Left lung (tissue), 14 donors: ENCODE measurements at places on chromosomes 12 and 14. TPM values are rescaled to one million over a fixed set of nuclear protein-coding genes. Genes with fewer than 3 reads are reported as not detected.
A peak's percentile ranks its signal among the peaks of the same experiment; 100 is the strongest.

DNA sequence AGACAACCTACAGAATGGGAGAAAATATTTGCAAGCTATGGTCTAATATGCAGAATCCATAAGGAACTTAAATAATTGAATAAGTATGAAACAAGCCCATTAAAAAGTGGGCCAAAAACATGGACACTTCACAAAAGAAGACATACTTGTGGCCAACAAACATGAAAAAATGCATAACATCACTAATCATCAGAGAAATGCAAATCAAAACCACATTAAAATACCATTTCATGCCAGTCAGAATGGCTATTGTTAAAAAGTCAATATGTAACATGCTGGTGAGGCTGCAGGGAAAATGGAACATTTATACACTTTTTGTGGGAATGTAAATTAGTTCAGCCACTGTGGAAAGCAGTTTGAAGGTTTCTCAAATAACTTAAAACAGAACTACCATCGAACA lies 945.4 kb upstream of the FLRT2 start:
- no peaks in the 10 kb centered on the region for H3K27me3 ChIP-seq
- no peaks in the 10 kb centered on the region for H3K36me3 ChIP-seq
- H3K4me3 ChIP-seq, result no peak overlapping the region
- H3K27ac ChIP-seq, result no peak overlapping the region
- no peaks in the 10 kb centered on the region for H3K4me1 ChIP-seq

DNA sequence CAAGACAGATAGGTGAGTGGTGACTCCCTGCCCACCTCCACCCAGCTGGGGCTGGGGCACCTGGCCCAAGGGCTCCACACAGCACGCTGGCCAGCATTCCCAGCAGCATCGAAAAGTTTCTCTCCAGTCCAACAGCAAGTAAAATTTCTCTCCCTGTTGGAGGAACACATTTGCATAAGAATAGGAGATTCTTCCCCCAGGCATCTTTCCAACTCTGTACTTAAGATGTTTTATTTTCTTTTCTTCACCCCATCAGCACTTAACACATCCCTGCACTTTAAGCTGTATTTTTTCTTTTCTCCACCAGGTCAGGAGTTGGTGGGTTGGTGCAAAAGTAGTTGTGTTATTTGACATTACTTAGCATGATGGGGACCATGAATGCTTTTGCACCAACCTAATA lies 47.2 kb downstream of the OR9K2 start:
- H3K27ac ChIP-seq, result no peak overlapping the region
- H3K36me3 ChIP-seq, result no peaks in the 10 kb centered on the region
- H3K27me3 ChIP-seq, result no peaks in the 10 kb centered on the region
- no peaks in the 10 kb centered on the region for H3K4me1 ChIP-seq
- no peak overlapping the region for H3K4me3 ChIP-seq

DNA sequence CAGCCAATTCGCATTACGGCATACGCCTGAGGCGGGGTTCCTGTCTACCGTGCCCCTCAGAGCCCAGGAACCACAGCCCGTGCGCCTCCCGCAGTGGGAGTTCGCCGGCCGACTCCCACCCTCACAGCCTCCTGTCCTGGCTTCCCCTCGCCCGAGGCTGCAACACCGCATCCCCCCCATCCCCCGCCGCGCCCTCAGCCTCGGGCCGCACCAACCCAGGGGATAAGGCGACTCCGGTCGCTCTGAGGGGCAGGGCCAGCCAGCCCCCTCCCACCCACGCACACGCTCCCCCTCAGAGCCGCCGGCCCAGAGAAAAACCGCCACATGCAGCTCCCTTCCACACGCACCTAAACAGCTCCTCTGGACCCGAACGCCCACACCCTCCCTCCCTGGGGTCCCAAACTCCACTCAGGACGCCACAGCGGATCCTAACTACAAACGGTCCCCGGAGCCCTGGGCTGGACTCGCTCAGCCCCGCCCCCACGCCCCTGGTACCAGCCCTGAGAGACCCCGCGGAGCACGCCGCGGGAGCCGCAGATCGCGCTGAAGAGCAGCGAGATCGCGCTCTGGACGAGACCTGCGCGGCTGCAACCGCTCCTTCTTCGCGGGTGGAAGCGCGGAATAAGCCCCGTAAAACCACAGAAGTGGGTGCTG lies at the start of gene C14orf39:
TSS of gene C14orf39 (minus strand) at position 466 of the 654 bp plus-strand sequence. CDS start 985 bp downstream, outside the sequence.
- H3K4me1 ChIP-seq, result no peaks in the 10 kb centered on the region
- H3K4me3 ChIP-seq, result no peak within 1 kb of the TSS
- H3K27me3 ChIP-seq, result peaks cover 38% of the 10 kb centered on the region
- DNase-seq, result peak; percentile 78
- H3K36me3 ChIP-seq, result no peaks in the 10 kb centered on the region

GRCh38 chr12:22477166-22477893 lies 67.0 kb downstream of the C2CD5 start:
- H3K4me1 ChIP-seq, result no peaks in the 10 kb centered on the region
- no peak overlapping the region for H3K4me3 ChIP-seq
- DNase-seq, result no peak
- H3K36me3 ChIP-seq, result peaks cover 38% of the 10 kb centered on the region
- no peak overlapping the region for H3K27ac ChIP-seq

DNA sequence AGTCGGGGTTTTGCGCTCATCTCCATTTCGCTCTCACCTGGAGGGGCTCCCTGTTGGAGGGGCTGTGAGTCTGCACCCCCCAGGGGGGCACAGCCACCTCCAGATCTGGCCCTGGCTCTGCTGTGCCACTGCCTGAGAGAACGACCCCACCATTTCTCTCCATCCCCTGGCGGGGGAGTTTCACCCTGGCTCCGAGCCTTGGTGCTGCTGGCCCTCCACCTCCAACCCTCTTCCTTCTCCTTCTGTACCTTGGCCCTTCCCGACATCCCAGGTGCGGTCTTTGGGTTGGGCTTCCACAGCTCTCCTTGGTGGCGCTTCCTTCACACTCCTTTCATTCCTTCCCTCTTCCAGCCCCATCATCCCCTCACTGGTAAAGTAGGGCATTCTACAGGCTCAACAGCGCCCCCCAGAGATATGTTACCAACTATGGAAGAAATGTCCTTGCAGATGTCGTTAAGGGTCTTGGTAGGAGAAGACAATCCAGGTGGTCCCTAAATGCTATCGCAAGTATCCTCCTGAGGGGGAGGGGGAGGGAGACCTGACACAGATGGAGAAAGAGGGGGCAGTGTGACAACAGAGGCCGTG lies 16.3 kb downstream of the SERPINA1 start:
- no peak for DNase-seq
- no peak overlapping the region for H3K27ac ChIP-seq
- no peaks in the 10 kb centered on the region for H3K27me3 ChIP-seq

DNA sequence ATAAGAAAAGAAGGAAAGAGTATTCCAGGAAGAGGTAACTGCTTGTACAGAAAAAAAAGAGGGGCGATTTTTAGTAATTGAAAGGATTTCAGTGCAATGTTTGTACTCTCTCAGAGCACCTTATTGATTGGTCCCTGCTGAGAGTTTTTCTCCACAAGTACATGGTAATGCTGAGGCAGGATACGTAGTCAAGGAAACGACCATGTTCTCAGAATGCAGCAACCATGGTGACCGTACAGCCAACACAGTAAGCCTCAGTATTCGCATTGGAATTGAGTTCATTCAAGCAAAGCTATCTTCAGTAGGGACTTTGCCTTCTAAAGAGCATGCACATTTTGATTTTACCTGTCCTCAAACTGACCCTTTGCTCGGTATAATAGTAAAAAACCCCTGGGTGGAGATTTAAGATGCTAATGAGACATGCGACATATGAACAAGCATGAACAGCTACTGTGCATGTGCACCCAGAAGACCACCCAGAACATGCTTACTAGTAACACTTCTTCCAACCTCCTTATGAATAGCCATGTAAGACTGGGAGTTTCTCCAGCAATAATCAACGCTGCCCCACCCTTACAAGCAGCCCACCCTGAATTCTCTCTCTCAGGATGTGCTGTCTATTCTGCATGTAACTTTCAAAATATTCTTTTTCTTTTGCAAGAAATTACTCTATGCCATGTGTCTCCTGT lies 6.2 kb upstream of the SLC41A2 start:
- no peak for DNase-seq
- peaks cover 5% of the 10 kb centered on the region for H3K4me1 ChIP-seq
- no peaks in the 10 kb centered on the region for H3K36me3 ChIP-seq
- H3K4me3 ChIP-seq, result no peak overlapping the region
- no peak overlapping the region for H3K27ac ChIP-seq

DNA sequence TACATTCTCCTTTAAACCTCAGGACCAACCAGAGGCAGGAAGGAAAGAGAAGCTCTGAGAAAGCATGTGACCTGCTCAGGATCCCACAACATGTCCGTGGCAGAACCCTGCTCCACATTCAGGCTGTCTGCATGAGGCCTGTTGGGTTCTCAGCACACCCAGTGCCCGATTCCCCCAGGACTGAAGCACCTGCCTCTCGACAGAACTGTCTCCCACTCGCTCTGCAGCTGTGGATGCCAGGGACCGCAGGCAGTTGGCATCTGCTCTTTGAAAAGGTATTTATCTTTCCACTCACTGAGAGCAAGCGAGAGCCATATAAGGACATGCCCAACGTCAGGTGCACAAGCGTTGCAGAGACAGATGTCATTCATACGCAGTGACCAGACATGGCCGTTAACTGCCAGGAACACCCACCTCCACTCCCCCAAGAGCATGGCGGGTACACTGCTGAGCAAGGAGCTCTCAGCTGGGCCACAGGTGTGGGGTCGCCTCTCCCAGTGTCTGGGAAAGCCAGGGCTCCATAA lies 18.9 kb downstream of the PITPNM2 start:
- peak overlapping the region; percentile 53 for H3K27ac ChIP-seq
- H3K4me3 ChIP-seq, result no peak overlapping the region
- DNase-seq, result peak; percentile 80
- no peaks in the 10 kb centered on the region for H3K27me3 ChIP-seq
- H3K36me3 ChIP-seq, result no peaks in the 10 kb centered on the region

- H3K27me3 ChIP-seq, result no peaks in the 10 kb centered on the region
- DNase-seq, result no peak
- peak overlapping the region; percentile 28 for H3K27ac ChIP-seq
- no peaks in the 10 kb centered on the region for H3K36me3 ChIP-seq
Measured at GRCh38 chr14:90444077-90444696, 47.4 kb downstream of the CALM1 start.

DNA sequence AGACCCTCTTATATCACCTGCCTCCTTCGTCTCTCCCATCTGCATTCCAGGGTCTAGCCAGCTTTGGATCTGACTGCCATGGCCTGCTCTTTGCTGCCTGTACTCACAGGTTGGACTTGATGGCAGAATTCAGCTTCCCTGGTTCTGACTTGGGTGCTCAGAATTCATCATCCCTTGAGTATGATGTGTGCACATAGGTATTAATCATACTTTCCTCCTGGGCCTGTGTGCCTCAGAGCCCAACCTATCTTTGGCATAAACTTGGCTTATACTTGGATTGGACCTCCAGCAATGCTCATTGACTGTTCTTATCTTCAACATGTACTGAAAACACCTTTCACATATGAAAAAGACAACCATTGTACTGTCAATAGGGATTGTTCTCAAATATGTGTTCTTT lies 70.7 kb upstream of the LMNTD1 start:
- DNase-seq, result no peak
- H3K36me3 ChIP-seq, result no peaks in the 10 kb centered on the region
- no peaks in the 10 kb centered on the region for H3K27me3 ChIP-seq
- no peaks in the 10 kb centered on the region for H3K4me1 ChIP-seq

- H3K36me3 ChIP-seq, result no peaks in the 10 kb centered on the region
- H3K4me1 ChIP-seq, result no peaks in the 10 kb centered on the region
- H3K27me3 ChIP-seq, result peaks cover 18% of the 10 kb centered on the region
- no peak overlapping the region for H3K27ac ChIP-seq
- no peak for DNase-seq
Measured at GRCh38 chr12:108210001-108210400, 80.9 kb downstream of the WSCD2 start.

DNA sequence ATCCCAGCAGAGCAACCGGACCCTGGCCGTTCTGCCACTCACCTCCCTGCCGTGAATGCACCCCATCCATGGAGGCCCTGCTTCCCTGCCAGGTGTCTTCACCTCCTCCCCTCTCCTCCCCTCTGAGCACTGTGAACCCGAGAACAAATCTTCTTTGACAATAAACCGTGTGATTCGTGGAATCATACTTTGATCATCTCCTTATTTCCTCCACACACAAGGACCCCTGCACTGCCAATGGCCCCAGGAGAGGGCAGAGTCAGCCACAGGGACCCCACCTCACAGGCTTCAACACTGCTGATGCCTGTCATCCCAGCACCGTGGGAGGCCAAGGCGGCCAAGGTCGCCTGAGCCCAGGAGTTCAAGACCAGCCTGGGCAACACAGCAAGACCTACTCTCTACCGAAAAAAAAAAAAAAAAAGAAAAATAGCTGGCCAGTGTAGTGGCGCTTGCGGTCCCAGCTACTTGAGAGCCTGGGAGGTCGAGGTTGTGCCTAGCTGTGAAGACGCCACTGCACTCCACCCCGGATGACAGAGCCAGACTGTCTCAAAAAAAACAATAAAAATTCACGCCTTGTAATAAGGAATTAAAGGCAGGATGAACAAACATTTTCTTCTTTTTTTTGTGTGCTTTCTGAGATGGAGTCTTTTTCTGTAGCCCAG lies 1.1 kb downstream of the XRCC3 start:
- no peak overlapping the region for H3K27ac ChIP-seq
- peak overlapping the region; percentile 77 for H3K4me3 ChIP-seq
- peaks cover 5% of the 10 kb centered on the region for H3K4me1 ChIP-seq
- no peaks in the 10 kb centered on the region for H3K27me3 ChIP-seq
- no peak for DNase-seq
- H3K36me3 ChIP-seq, result no peaks in the 10 kb centered on the region

- H3K4me3 ChIP-seq, result no peak overlapping the region
- no peaks in the 10 kb centered on the region for H3K36me3 ChIP-seq
- H3K27me3 ChIP-seq, result no peaks in the 10 kb centered on the region
- no peaks in the 10 kb centered on the region for H3K4me1 ChIP-seq
Measured at GRCh38 chr12:106062693-106063092, 76.1 kb downstream of the NUAK1 start.

GRCh38 chr12:131455218-131455506 lies 255.7 kb upstream of the SFSWAP start:
- H3K4me3 ChIP-seq, result no peak overlapping the region
- H3K27ac ChIP-seq, result no peak overlapping the region
- no peaks in the 10 kb centered on the region for H3K36me3 ChIP-seq
- peaks cover 48% of the 10 kb centered on the region for H3K27me3 ChIP-seq
- no peaks in the 10 kb centered on the region for H3K4me1 ChIP-seq

DNA sequence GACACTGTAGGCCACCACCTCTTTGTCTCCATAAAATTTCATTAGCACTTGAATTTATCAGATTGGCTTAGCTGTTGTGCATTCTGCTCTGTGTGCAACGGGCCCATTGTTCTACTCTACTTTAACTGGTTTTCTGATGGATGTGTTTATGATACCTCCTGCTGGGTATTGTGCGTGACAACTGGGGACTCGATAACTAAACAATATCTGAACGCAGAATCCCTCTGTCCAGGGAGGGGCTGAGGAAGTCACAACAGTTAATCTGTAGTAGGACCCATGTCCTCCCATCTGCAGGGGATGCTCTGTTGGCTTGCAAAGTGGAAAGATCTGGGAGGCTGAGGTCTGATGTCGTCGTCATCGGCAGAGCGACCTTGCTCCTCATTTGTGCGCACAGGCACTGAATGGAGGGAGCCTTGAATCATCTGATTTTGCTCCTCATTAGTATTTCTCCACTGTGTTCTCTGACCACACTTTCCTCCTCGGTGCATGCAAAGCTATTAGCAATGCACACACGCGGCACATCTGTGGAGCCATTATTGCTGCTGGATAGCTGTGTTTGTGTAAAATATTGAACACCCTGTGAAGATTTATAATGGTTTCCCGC lies 422.5 kb downstream of the NRXN3 start:
- H3K27ac ChIP-seq, result no peak overlapping the region
- H3K36me3 ChIP-seq, result no peaks in the 10 kb centered on the region
- DNase-seq, result no peak
- no peak overlapping the region for H3K4me3 ChIP-seq

Gene NUDT14
- 77.5 TPM for total RNA-seq

Gene IPO4
- total RNA-seq, result 25.0 TPM

Gene CLEC14A
- 34.7 TPM for total RNA-seq

Gene LRP1-AS
- not detected for total RNA-seq

Gene ZDHHC22
- total RNA-seq, result not detected

Gene GLIPR1L1
- total RNA-seq, result not detected
